SIG-M5 (cell line): ENCODE measurements at places on chromosomes 13 and 19.

DNA sequence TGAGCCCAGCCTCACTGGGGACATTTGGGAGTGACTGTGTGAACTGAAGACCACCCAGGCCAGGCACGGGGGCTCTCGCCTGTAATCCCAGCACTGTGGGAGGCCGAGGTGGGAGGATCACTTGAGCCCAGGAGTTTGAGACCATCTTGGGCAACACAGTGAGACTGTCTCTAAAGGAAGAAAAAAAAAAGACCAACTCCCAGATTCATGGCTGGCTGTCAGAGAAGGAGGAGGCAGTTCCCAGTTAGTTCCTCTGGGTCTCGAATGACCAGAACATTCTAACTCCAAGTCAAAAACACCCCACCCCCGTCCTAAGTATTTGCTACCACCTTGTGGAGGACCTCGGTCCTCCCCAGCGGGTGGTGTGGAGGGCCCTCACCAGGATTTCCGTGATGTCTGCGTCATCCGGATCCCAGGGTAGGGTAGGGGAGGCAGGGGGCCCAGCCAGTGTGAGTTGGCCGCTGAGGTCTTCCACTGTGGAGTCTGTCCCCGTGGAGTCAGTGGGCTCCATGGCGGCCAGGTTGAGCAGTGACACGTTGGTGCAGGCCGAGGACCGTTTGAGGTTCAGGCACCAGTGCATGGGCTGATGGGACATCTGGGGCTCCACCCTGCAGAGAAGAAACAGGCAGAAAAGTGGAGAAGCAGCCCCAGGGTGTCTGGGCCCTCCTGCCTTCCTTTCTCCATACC is 1.3 kb downstream of the TSKS start:
- no peak for DNase-seq

DNA sequence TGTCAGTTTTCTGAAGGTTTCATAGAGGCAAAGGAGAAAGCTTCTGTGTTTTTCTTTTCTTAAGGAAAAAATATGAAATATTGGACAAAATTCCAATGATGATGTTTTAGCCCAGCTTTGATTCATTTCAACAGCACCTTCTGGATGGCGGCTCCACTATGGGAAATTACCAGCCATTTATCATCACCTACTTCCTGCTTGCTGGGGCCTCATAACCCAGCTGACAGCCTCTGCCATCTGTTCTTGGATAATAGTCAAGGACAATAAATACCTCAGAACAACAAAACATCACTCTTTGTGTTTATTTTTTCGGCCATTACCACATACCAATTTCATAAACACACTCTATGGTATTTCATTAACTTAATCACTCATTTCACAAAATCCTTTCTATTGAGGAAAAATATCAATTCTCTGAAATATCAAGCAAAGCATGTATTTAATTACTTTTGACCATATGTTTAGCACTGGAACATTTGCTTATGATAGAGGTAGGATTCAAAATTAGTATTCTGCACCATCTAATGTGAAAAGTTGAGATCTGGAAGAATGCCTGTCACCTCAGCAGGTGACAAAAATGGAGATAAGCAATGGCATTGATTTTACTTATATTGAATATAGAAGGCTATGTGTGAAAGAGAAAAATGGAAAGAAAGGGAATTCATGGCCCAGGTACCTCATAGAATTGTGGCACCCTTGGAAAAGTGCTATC is 629.7 kb downstream of the LIG4 start:
- no peak for DNase-seq

- no peak for DNase-seq
Observed at GRCh38 chr13:23703246-23703860, 133.1 kb downstream of the TNFRSF19 start.

GRCh38 chr13:59343993-59344822 is 819.5 kb downstream of the DIAPH3 start:
- DNase-seq = no peak

- no peak for DNase-seq
Observed at GRCh38 chr19:27971071-27971470, 1241.9 kb downstream of the UQCRFS1 start.

- no peak for DNase-seq
Observed at GRCh38 chr13:78586706-78587105, 16.6 kb downstream of the POU4F1 start.

GRCh38 chr13:33590936-33591335 is 227.0 kb upstream of the RFC3 start:
- no peak for DNase-seq

GRCh38 chr19:48064509-48064908 is 20.6 kb upstream of the CABP5 start:
- DNase-seq = no peak

GRCh38 chr13:109396266-109396665 is 390.1 kb downstream of the IRS2 start:
- no peak for DNase-seq

GRCh38 chr19:2034729-2035589 is 16.1 kb downstream of the MKNK2 start:
- no peak for DNase-seq

- DNase-seq = no peak
Observed at GRCh38 chr13:48860364-48860763, 115.3 kb upstream of the FNDC3A start.

GRCh38 chr13:75864718-75865117 is 228.6 kb downstream of the LMO7 start:
- no peak for DNase-seq
